Osteocyte (in vitro differentiated cells): ENCODE measurements at places on chromosomes 7 and 10. TPM values are rescaled to one million over a fixed set of nuclear protein-coding genes. Genes with fewer than 3 reads are reported as not detected.
A peak's percentile ranks its signal among the peaks of the same experiment; 100 is the strongest.

The GRM3 gene
- not detected in 2 replicates for total RNA-seq

- peaks cover 24% of the 10 kb centered on the region for H3K4me1 ChIP-seq
- H3K4me3 ChIP-seq: no peak overlapping the region
- no peaks in the 10 kb centered on the region for H3K27me3 ChIP-seq
- peaks cover 4% of the 10 kb centered on the region for H3K36me3 ChIP-seq
- H3K27ac ChIP-seq: no peak overlapping the region
- DNase-seq: no peak
Observed at GRCh38 chr10:60260321-60260720, 129.4 kb downstream of the ANK3 start.

The FXYD4 gene
- total RNA-seq: not detected in 2 replicates

DNA sequence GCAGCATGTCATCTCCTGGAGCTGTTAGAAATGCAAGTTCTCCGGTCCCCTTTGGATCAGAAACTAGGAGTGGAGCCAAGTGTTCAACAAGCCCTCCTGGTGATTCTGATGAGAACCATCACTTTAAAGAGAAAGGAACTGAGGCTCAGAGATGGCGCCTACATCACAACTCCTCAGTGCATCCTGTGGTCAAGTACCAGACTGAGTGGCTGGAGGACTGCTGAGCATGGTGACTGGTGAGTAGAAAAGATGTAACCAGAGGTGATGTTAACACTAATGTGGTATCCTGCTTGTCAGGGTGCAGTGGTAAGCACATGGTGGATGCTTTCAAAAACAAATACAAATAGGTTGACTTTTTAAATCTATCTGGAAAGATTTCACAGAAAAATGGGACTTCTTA lies 3.5 kb upstream of the OIT3 start:
- H3K4me1 ChIP-seq: peaks cover 5% of the 10 kb centered on the region
- H3K27ac ChIP-seq: no peak overlapping the region
- no peak for DNase-seq
- peaks cover 40% of the 10 kb centered on the region for H3K36me3 ChIP-seq
- H3K27me3 ChIP-seq: no peaks in the 10 kb centered on the region

The ABCA13 gene
- 0.63 and 1.1 TPM in 2 replicates for total RNA-seq

DNA sequence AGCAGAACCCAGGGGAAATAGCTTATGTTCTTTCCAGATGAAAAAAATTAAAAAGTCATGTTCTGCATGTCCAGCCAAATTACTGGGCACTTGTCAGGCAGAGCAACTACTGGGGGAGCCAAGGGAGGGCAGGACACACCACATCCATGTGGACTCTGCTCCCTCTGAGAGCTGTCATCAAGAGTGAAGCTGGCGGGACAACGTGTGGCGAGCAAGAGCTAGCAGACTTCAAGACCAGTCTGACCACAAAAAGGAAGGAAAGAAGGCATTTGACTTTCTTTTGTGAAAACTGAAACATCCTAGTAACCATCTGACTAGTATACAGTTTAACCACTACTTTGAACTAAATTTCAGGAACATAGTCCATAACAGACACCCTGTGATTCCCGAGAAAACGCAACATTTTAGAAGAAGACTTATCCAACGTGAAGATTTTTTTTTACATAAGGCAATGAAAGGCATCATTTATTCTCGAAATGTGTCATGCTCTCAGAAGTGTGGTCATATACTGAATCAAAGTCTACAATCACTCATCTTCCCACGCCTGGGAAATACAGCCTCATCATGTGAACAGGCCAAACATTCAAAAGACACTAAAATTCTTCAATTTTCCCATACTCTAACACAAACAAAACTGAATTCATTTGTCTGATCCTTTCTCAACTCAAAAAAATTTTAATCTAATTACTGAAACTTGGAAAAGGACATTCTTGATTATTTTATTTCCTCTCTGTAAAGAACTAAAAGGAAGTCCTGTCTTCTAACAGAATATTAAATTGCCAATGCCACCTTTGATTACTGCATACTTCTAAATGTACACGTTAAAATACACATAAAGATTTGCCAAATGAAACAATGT lies 15.5 kb downstream of the CYTH3 start:
- peak overlapping the region; percentile 94 for H3K27ac ChIP-seq
- no peak for DNase-seq
- no peaks in the 10 kb centered on the region for H3K27me3 ChIP-seq
- peaks cover 91% of the 10 kb centered on the region for H3K4me1 ChIP-seq

GRCh38 chr7:124808206-124808605 lies 42.6 kb upstream of the GPR37 start:
- no peak overlapping the region for H3K27ac ChIP-seq
- no peaks in the 10 kb centered on the region for H3K36me3 ChIP-seq
- peaks cover 3% of the 10 kb centered on the region for H3K27me3 ChIP-seq
- DNase-seq: no peak
- H3K4me1 ChIP-seq: no peaks in the 10 kb centered on the region

DNA sequence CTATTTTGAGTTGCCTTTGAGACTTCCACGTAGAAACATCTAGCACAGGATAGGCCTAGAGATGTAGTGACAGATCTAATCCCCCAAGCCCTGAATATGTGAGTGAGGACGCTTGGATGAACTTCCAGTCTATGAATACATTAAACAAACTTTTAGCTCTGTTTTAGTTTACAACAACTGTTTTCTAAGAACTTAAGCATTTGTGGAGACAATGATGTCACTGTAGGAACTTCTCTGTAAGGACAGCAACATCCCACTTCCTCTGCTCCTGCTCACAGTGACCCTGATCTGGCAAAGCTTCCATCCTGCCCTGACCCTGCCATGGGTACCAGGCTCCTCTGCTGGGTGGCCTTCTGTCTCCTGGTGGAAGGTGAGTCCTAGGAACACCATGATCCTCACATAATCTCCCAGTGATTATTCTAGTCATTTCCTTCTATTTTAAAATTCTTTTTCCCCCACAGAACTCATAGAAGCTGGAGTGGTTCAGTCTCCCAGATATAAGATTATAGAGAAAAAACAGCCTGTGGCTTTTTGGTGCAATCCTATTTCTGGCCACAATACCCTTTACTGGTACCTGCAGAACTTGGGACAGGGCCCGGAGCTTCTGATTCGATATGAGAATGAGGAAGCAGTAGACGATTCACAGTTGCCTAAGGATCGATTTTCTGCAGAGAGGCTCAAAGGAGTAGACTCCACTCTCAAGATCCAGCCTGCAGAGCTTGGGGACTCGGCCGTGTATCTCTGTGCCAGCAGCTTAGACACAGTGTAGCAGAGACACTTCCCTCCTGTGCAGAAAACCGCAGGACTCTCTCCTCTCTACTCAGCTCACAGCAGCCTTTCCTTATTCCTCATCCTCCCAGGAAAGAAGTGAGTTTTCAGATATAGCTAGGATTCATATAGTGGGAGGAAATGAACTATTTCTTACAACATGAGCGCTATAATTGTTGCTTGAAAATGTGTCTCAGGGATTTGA lies 194.4 kb upstream of the PRSS1 start:
- no peaks in the 10 kb centered on the region for H3K27me3 ChIP-seq
- peaks cover 67% of the 10 kb centered on the region for H3K4me1 ChIP-seq
- H3K27ac ChIP-seq: peak overlapping the region; percentile 81
- H3K4me3 ChIP-seq: no peak overlapping the region

GRCh38 chr10:129280908-129281586 lies 186.0 kb upstream of the MGMT start:
- no peak for DNase-seq
- H3K4me1 ChIP-seq: no peaks in the 10 kb centered on the region
- H3K27me3 ChIP-seq: no peaks in the 10 kb centered on the region
- no peak overlapping the region for H3K27ac ChIP-seq

The C10orf71 gene
- not detected in 2 replicates for total RNA-seq

DNA sequence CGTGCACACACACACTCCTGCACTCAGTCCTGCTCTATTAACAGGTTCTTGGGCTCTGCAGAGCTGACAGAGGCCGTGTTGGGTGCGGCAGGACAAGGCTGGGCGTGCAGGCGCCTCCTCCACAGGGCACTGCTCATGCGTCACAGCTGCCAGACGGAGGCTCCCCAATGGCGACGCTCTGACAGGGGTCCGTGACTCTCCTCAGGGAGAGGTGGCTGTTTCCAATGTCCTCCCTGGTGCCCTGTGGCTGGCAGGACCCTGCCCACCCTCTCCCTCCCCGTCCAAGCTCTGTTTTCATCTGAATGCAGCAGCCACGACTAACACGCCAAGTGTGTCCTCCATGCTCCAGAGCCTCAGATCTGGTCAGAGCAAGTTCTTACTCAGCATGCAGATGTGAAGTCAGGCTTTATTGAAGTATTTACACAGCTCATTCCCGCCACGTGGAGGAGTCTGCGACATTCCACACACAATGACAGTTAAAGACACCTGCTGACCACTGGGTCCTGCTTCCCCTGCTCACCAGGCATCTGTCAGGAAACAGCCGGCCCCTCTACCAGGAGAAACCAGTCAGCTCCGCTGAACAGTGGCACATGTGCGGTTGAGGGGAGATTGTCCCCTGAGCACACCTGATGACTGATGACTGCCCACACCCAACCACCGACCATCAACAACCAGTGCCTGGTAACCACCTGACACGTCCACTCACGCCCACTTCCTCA lies 116.7 kb downstream of the VIPR2 start:
- H3K27ac ChIP-seq: no peak overlapping the region
- DNase-seq: peak; percentile 57
- H3K27me3 ChIP-seq: peaks cover 28% of the 10 kb centered on the region
- H3K36me3 ChIP-seq: no peaks in the 10 kb centered on the region
- H3K4me3 ChIP-seq: no peak overlapping the region

The SNCG gene
- total RNA-seq: 0.73 TPM in 1 of 2 replicates, not detected in the other

DNA sequence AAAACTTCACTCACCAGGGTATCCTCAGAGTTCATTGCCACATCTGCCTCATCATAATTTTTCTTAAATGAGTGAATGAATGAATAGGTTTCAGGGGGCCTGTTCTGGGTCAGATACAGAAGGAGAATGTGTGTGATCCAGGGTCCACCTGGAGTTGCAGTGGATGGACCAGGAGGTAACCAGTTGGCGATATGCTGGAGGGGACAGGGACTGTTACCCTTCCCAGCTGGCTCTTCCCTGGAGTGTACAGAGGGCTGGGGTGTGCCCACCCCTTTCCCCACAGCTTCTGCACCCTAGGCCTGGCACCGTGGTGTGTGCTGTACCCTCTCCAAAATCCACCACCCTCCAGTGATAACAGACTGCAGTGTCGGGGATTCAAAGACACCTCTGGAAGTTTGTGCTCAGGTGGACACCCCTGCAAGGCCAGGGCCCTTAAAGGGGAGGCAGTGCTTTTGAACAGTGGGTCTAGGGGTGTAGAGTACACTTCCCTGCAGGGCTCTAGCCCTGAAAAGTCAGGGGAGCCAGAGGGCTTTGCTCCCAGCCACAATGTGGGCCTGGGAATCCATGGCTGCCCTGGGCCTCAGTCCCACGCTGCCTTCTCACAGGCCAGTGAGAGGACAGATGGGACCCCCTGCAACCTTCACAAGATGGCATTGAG lies 134.4 kb upstream of the UNC5B start:
- H3K4me1 ChIP-seq: no peaks in the 10 kb centered on the region
- H3K27ac ChIP-seq: no peak overlapping the region
- no peaks in the 10 kb centered on the region for H3K36me3 ChIP-seq
- peak; percentile 62 for DNase-seq
- H3K4me3 ChIP-seq: no peak overlapping the region
- H3K27me3 ChIP-seq: peaks cover 34% of the 10 kb centered on the region

GRCh38 chr10:100802607-100803006 lies 57.2 kb downstream of the PAX2 start:
- H3K36me3 ChIP-seq: no peaks in the 10 kb centered on the region
- H3K4me1 ChIP-seq: no peaks in the 10 kb centered on the region
- H3K4me3 ChIP-seq: no peak overlapping the region
- H3K27ac ChIP-seq: no peak overlapping the region
- peaks cover 82% of the 10 kb centered on the region for H3K27me3 ChIP-seq
- DNase-seq: no peak

GRCh38 chr10:35613597-35614226 lies 8.6 kb downstream of the GJD4 start:
- no peaks in the 10 kb centered on the region for H3K36me3 ChIP-seq
- no peaks in the 10 kb centered on the region for H3K4me1 ChIP-seq
- no peak for DNase-seq
- H3K4me3 ChIP-seq: no peak overlapping the region
- H3K27me3 ChIP-seq: peaks cover 34% of the 10 kb centered on the region

DNA sequence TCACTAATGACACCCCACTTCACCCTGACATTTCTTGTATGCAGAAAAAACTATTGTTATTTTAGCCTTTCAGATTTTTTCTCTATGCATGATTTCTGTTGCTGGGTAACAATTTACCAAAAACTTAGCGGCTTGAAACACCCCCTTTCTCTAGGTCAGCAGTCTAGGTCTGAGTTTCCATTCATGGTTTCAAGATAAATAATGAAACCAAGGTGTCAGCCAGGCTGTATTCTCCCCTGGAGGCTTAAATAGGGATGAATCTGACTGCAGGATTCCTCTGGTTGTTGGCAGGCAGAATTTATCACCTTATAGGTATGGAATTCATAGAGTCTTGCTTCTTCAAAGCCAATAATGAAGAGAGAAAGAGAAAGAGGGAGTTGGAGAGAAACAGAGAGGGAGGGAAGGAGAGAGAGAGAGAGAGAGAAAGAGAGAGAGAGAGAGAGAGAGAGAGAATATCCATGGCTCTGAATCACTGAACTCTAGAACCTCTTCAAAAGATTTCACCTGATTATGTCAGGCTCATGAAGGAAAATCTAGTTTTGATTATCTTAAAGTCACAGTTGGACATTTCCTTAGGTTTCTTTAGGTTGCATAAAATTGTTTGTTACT lies 1224.6 kb upstream of the LRRTM3 start:
- no peaks in the 10 kb centered on the region for H3K4me1 ChIP-seq
- H3K4me3 ChIP-seq: no peak overlapping the region

DNA sequence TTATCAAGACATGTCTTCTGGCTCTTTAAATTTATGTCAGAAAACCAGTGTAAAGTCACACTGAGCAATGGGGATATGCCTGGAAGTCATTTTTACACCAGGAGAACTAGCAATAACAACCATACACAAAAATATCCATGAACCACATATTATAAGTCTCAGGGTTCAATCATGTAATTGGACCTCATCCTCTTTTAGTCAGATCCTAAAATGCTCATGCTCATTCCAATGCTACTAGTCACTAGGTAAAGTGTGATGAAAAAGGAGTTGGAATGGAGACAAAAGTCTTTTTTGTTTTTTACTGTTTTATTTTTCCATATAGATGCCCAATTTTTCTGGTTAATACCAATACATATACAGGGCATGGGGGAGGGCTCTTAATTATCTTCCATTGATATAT lies 306.1 kb downstream of the DGKB start:
- no peak for DNase-seq
- H3K27ac ChIP-seq: no peak overlapping the region
- H3K36me3 ChIP-seq: no peaks in the 10 kb centered on the region
- no peak overlapping the region for H3K4me3 ChIP-seq
- H3K4me1 ChIP-seq: peaks cover 8% of the 10 kb centered on the region

DNA sequence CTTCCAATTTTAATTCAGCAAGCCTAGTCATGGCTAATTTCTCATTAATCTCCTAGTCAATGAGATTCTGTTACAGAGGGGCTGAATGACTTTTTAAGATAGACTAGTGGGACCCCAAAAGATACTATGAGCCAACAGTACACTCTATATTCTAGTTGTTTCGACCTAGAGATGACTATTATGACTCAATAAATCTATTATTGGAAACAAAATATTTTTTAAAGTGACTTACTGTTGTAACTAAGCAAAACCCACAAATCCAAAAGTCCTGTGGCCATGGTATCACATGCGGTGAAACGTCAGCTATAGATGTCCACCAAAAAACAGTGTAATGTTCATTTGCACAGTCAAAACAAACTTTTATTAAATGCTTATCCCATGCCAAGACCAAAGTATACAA lies 95.3 kb upstream of the ADO start:
- no peak overlapping the region for H3K4me3 ChIP-seq
- no peaks in the 10 kb centered on the region for H3K36me3 ChIP-seq
- peaks cover 18% of the 10 kb centered on the region for H3K27me3 ChIP-seq
